Brain microvascular endothelial cell (primary cell): ENCODE measurements at places on chromosomes 7 and 10.

DNA sequence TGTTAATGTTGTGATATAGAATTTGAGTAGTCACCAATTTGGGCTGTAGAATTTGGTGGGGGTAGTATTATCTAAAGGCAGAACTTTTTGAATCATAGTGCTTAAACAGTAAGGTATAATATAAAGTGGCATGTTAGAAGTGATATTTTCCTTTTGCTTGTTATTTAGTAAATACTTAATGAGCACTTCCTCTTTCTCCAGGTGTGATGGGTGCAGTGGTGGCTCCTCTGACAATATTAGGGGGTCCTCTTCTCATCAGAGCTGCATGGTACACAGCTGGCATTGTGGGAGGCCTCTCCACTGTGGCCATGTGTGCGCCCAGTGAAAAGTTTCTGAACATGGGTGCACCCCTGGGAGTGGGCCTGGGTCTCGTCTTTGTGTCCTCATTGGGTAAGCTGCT, 10.5 kb downstream of the GHITM start:
- DNase-seq: no peak

DNA sequence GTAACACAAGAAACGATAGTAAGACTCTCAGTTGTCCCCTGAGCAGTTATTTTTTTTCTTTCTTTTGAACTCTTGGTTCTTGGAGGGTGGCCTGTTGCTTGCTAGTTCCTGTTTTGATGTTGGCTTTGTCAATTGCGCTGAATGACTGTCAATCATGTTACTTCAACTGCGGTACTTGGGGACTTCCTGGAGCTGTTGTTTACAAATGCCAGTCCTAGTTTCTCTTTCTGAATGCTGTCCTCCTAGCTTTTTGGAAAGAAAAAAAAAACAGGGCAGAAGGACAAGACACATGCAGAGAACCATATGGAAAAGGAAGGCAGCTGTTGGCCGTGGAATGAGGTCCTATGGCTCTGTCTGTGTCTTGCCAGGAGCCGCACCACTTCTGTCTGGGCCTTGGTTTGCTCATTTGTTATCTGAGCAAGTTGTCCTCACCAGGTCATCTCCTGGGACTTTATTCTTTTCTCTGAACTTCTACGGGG, 7.0 kb upstream of the PDCD4 start:
- DNase-seq: no peak

GRCh38 chr10:69896606-69897231, 95.0 kb downstream of the COL13A1 start:
- no peak for DNase-seq

DNA sequence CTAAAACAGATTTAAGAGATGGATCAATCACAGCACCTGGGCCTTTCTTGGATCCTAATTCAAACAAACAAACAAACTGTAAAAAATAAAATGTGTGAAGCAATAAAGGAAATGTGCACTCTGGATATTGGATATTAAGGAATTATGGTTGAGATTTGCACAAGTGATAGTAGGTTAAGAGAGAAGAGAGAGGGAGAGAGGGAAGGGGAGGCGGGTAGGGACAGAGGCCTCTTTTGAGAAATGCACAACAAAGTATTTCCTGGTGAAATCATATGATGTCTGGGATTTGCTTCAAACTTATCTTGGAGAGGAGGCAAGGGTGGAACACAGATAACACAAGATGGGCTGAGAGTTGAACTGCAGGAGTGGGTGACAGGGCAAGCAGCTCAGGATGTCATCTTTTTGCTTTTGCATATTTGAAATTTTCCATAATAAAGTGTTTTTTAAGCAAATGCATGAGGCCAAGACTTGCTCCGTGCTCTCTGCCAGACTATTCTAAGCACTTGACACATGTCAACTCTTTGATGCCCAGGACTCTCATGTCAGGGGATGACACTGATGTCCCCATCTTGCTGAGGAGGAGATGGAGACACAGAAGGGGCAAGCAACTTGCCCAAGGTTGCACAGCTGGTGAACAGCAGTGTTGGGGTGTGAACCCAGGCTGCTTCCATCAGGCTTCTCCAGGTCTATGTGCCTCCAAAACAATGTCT, 9.1 kb upstream of the AEBP1 start:
- no peak for DNase-seq

DNA sequence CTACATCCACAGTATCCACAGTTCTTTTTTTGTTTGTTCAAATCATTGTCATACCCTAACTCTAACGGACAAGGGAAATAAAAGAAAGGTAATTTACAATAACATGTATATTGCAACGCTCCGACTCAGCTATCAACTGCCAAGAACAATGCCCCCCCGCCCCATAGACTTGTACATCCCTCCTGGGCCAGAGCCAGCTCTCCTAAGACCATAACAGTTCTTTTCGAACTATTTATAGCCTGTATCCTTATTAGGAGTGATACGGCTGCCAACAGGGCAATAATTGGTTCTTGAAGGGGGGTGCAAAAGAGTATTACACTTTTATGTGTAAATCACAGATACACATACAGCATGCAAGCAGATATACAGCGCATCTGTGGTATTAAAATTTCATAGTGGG, 495.7 kb downstream of the GALNT17 start:
- no peak for DNase-seq

DNA sequence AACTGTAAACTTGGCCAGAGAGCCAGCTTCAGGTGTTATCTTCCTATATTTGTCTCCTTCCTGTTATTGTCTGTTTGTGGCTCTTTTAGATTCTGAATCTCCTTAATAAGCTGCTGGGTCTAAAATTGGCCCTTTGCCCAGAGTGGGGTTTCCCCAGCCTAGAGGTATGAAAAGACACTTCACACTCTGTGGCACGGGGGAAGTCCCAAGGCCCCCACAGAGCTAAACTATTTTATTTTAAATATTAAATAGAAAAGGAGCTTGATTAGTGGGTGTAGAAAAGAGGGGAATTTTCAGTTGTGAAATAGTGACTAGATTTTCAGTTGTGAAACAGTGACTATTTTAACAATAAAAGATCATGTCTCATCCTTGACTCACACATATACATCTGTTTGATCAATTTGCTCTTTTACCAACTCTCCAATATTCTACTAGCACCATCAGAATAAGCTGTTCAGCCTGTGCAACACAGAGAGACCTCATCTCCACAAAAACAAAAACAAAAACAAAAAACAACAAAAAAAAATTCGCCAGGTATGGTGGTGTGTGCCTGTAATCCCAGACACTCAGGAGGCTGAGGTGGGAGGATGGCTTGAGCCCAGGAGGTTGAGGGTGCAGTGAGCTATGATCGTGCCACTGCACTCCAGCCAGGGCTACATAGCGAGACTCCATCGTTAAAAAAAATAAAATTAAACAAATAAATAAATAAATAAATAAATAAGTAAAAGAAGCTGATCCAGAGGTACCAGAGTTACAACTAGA, 24.9 kb upstream of the ADO start:
- DNase-seq: peak; percentile 16

GRCh38 chr10:53406532-53406931, 633.9 kb upstream of the MBL2 start:
- DNase-seq: peak; percentile 10

GRCh38 chr10:64726466-64726865, 1205.3 kb downstream of the REEP3 start:
- no peak for DNase-seq

- DNase-seq: peak; percentile 2
Observed at GRCh38 chr10:52283174-52283573, 30.9 kb upstream of the DKK1 start.

DNA sequence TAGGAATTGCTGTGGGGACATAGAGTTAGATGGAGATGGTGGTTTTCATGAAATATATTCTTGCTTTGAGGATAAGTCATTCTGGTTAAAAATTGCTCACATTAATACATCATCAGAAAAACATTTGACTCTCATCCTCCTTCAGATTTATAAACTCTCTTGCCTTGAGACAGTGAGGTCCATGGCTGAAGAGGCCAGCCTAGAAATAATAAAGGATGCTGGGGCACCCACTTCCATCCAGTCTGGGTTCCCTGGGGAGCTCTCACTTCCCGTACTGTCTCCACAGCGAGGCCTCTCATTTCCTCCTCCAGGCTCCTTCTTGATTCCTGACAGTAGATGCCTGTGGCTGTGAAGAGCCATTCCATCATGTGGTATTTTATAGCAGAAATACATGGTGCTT, 73.3 kb upstream of the PRKG1 start:
- DNase-seq: peak; percentile 65
